ENCODE measurements at places on chromosomes 7 and 10.

- DNase-seq, result peak; percentile 75
Measured at GRCh38 chr10:24617771-24618396, 105.8 kb downstream of the ARHGAP21 start.

- DNase-seq, result peak; percentile 24
Measured at GRCh38 chr7:4079956-4080355, 602.1 kb upstream of the FOXK1 start.

DNA sequence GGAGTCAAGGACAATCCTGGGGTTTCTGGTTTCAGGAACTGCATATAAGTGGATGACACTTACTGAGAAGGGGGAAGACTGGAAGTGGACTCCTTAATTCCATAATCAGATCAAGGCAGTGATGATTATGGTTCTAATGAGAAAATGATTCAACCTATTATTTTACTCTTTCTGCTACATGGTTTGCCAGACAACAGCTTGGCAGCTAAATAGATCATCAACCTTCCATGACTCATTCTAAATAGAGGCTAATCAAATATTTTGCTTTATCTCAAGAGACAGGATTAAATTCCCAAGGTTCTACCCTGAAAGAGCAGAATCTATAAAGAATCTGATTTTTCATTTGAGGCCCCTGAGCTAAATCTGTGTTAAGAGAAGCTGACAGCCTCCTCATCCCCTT lies 46.3 kb downstream of the CNNM1 start:
- no peak for DNase-seq

DNA sequence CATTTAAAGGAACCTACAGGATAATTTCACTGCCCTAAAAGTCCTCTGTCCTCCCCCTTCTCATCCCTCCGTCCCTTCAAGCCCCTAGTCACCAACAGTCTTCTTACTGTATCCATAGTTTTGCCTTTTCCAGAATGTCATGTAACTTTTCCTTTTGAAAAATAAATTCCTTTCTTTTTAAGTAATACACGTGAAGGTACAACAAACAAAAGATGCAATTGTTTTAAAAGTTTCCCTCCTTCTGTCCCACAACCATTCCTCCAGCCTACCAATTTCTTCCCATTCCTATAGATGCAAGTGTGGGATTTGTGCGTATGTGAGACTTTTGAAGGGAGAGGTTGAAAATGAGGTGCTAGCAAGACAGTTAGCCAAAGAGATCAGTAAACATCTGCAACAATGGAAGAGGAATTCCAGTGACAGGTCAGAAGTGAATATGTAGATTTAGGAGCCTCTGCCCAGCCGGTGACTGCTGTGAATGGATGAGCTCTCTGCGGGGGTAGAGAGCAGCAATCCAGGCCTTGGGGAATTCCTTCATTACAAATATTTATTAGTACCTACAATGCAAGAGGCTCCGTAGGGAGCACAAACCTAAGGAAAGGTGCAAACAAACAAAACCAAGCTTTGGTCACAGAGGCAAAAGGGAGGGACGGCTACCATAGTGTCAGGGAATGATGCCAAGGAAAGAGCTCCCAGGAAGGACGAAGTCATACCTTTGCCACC lies 243.6 kb downstream of the SKIDA1 start:
- DNase-seq, result peak; percentile 58

- peak; percentile 80 for DNase-seq
Measured at GRCh38 chr10:102648889-102649796, 4.9 kb downstream of the TRIM8 start.

DNA sequence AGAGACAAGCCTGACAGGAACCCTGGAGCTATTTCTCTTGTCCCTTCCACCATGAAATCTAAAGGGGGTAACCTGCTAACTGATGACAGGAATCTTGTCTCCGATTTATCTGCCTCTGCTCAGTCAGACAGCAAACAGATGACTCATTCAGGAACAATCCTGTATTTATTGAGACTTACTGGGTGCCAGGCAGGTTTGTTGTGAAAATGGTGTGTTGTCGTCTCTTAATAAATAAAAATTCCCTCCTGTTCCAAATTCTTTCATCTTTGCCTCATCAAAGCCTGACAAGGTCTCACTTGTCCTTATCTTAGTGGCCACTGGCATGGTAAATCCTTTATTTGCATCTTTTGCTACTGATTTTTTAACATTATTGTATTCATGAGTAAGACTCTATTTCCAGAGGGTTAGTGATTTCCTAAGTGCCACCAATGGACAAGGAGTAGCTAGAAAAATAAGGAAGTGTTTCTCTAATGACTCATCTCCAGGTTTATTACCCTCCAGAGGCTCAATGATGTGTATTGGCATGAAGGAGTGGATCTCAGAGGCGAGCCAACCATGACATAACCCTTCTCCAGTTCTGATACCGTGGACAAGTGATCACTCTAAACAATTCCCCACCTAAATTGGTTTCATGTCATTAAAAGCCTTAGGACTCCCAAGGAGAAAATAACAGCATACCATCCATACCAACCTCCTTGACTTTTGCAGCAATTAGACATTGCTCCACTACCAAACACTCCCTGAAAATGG lies 724.0 kb downstream of the GRID1 start:
- DNase-seq, result no peak

- no peak for DNase-seq
Measured at GRCh38 chr10:68474021-68474420, 2.2 kb upstream of the DNA2 start.

DNA sequence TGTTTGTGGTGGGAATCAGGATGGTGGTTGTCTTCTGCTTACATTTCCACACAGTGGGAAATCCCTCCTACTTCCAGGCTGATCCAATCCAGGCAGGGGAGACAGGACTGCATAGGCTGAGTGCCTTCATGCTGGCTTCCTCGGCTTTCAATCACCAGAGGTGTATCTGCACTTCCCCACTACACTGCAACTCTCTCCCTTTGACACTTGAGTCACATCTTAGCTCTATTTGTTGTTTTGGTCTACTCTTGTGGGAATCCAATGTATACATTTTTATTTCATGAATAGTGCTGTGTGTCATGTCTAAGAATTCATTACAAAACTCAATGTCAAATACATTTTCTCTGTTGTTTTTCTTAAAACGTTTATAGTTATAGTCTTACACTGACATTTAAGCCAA lies 735.6 kb downstream of the XPNPEP1 start:
- DNase-seq, result no peak

- no peak for DNase-seq
Measured at GRCh38 chr7:78530351-78530750, 731.8 kb downstream of the PHTF2 start.

- peak; percentile 83 for DNase-seq
Measured at GRCh38 chr10:101843032-101844021, at the start of gene KCNIP2. KCNIP2 (minus strand) TSS chr10:101843800; CDS start chr10:101843568, 232 bp downstream.

DNA sequence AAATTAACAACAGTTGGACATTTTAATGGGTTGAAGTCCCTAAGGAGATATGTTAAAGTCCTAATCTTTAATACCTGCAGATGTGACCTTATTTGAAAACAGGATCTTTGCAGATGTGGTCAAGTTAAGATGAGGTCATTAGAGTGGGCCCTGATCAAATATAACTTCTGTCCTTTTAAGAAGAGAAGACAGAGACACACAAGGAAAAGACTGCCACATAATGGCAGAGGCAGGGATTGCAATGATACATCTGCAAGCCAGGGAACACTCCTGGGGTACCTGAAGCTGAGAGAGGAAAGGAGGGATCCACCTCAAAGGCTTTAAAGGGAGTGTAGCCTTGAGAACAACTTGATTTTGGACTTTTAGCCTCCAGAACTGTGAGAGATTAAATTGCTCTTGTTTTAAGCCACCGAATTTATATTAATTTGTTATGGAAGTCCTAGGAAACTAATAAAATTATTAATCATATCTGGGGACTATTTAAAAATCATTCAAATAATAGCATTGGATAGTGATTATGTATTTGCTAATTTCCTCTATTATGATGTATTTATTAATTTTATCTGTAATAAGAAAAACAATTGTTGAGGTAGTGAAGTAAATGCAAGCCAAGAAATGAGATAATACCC lies 700.0 kb upstream of the PCDH15 start:
- DNase-seq, result peak; percentile 47

- DNase-seq, result no peak
Measured at GRCh38 chr10:93567277-93568104, 1.0 kb downstream of the FFAR4 start.

DNA sequence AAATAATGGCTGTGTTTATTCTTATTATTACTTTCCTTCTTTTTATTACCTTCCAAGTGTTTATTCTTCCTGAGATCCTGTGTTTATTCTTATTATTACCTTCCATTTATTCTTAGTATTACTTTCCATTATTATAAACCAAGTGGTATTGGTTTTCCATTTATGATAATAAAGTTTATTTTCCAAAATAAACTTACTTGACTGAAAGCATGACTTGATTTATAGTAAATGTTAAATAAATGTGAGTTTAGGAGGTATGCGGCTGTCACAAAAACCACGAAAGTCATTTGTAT lies 20.2 kb downstream of the WIPF3 start:
- no peak for DNase-seq

GRCh38 chr10:105534086-105534485 lies 893.0 kb downstream of the SORCS3 start:
- DNase-seq, result no peak

- DNase-seq, result no peak
Measured at GRCh38 chr7:154406312-154406711, 354.1 kb downstream of the DPP6 start.

DNA sequence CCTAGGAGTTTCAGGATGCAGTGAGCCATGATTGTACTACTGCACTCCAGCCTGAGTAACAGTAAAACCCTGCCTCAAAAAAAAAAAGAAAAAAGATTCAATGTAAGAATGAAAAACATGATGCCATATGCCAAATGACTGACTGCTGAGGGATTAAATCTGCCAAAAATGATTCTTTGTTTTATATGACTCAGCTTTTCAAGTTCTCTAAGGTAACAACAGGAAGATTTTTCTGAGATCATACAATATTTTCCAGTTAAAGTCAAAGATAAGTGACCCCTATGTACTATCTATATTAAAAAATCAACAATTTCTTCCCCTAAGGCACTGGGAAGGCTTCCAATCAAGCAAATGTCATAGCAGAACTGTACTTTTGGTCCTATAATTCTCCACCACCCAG lies 271.2 kb upstream of the IMMP2L start:
- no peak for DNase-seq

DNA sequence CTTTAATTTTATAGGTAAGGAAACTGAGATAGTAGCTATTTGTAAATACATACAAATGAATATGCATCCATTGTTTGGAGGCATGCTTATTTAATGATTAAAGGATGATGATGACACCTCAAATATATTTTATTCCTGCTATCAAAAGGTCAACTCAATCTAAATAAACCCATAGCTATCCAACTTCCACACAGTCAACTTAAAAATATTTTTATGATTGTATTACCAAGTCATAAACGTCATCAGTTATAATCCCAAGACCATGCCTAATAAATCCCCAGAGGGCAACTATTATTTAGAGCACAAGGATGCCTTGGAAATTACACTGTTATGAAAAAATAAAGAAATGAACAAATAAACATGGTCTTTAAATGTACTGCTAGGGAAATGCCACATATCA lies 102.1 kb downstream of the MPP7 start:
- DNase-seq, result no peak

- DNase-seq, result no peak
Measured at GRCh38 chr7:2295936-2296620, 18.2 kb downstream of the SNX8 start.

DNA sequence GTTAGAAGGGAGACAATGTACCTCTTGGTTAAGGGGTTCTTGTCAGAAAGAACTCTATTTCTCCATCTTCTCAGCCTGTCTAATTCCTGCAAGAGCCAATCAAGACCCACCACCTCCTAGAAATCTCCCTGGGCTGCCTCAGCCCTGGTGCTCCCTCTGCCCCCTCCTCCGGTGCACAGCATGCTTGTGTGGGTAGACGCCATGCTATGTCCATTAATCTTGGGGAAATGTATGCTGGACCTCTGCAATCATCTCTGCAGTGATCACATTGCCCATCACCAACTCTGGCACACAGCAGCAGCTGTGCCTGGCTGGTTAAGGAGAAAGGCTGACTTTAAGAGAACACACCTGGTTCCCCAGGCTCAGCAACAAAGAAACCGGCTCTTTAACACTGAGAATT lies 37.3 kb downstream of the SH3PXD2A start:
- DNase-seq, result no peak

DNA sequence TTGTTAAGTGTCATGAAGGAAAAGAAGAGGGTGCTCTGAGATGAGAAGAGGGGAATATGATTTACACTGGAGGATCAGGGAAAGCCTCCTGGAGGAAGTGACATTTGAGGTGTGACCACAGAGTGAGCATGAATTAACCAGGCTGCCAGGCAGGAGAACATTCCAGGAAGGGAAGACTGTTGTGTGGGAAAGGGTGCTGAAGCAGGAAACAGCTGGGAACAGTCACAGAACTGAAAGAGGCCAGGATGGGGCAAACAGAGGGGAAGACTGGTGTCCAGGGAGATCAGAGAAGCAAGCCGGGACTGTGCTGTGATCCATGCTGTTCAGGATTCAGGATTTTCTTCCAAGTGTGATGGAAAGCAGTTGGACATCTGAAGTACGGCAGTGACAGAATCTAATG lies 14.9 kb downstream of the HIPK2 start:
- no peak for DNase-seq

DNA sequence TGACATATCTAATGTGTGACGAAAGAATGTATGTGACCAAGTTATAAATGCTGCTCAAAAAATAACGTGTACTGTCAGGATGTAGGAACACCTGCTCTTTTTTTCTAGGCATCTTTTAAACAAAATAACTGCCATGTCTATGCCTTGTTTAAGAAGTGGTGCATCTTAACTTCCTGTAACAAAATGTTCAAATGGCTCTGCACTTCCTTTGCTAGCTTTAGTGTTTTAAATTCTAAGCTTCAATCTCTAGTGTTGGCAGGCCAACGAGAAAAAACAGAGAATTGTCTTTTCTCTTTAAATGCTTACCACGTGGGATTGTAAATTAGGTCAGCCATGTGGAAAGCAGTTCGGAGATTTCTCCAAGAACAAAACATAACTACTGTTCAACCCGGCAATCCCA lies 14.6 kb upstream of the PDSS1 start:
- no peak for DNase-seq

- DNase-seq, result no peak
Measured at GRCh38 chr7:40507166-40507565, 372.4 kb downstream of the SUGCT start.

- DNase-seq, result no peak
Measured at GRCh38 chr7:151148319-151149259, 18.9 kb downstream of the GBX1 start.

- no peak for DNase-seq
Measured at GRCh38 chr7:5553298-5553877, 129.8 kb upstream of the TNRC18 start.

GRCh38 chr10:116779076-116779687 lies 36.8 kb upstream of the HSPA12A start:
- DNase-seq, result no peak

DNA sequence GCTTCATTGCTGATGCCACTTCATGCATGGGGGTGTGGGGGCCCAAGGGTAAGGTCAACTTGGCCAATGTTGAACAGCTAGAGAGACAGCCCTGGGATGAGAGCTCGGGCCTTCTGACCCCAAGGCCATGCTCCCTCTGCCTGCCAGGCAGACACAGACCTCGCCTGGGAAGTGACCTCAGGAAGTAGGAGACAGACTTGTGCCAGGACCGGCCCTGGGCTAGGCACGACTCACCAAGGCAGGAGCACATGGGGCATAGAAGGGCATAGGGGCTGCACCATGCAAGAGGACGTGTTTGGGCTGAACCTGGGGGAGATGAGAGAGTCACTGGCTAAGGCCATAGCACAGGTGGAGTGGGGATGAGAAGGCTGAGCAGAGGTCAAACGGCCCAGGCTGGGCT lies 27.1 kb downstream of the ZCCHC24 start:
- DNase-seq, result no peak

- no peak for DNase-seq
Measured at GRCh38 chr7:105304040-105304895, 84.5 kb downstream of the SRPK2 start.

- DNase-seq, result no peak
Measured at GRCh38 chr7:121831801-121832200, 41.2 kb upstream of the PTPRZ1 start.
